ENCODE measurements at places on chromosomes 2 and 18.
A peak's percentile ranks its signal among the peaks of the same experiment; 100 is the strongest.

- no peak for DNase-seq
Measured at GRCh38 chr18:62634458-62634857, 80.9 kb upstream of the PHLPP1 start.

- DNase-seq: no peak
Measured at GRCh38 chr18:23121133-23121532, 14.2 kb upstream of the CABLES1 start.

DNA sequence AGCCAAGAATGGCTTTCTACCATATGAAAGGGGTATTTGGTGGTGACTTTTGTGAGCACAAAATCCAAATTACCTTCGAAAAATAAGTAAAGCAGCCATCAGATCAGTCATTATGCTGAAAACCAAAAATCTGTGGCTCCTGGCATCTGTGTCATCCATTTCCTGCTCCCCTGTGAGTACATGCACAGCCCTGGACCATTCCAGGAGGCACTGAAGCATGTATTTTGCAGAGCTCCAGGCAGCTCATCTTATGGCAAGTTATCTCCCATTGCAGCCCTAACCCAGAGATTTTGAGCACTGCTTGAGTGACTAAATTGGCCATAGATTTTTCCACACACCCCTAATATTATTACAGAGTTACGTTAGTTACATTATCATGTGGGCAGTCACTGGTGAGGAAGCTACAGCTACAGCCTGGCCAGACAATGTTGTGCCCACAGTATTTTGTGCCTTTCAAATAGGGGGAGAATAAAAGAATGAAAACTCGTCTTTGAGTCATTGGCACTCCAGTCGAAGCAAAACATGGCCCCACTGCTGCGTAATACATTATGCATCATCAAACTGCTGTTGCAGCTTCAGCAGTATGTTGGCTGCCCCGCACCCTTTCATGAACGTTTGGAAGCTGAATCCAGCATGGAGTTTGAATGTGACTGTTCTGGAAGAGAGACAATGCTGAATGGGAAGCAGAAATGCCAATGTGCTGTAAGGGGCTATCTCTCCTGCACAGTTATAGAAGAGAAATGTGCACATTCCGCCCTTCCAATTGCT, 702.2 kb downstream of the RNF144A start:
- no peak for DNase-seq

DNA sequence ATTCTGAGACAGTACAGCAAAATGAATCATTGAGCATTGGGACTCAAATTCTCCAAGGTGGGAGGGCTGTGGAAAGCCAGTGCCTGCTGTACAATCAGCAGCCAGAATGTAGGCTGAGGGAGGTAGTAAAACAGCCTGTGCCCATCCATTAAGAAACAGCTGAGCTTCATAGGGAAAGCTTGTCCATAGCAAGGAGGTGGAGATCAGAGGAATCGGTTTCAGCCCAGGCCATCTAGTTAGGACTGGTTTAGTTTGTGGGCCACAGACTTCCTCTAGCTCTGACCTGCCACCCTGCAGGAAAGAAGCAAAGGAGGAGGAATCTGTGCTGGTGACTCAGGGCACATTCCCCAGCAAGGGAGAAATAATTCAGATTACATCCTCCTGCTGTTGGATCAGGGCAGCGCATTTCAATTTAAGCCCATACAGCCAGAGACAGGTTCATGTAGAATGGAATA, 333.4 kb downstream of the SETBP1 start:
- DNase-seq: peak; percentile 45

DNA sequence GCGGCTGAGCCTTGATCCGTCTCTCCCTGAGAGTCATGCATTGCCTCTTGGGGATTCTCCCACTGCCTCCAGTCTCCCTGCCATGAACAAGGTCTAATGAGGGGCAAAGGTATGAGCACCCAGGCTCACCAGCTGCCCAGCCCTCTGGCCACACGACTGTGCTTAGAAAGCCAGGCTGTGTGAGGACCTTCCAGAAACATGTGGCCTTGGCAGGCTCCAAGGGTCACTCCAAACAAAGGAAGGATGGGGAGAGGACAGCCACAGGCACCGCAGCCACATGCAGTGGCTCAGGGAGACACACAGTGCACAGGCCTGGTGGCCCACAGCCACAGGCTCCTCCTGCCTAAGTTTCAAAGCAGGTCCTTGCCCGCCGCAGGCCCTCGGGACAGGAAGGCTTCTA, 35.8 kb downstream of the TGFA start:
- no peak for DNase-seq

DNA sequence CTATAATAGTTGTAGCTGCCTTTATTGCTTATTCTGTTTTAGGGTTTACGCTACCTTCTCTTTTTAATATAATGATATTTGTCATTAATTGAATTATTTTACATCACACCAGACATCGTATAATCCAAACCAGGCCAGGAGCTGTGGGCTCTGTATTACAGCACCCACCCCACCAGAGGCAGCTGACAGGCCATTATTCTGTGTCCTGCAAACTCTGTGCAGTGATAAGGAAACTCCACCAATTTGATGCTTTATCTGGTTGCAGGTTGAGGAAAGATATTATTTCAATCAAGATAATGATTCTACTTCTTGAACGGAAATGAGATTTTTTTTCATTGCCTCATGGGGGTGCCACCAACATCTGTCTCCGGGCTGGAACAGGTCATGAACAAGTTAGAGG, 227.3 kb downstream of the ZBTB7C start:
- DNase-seq: no peak

GRCh38 chr2:88074854-88075292, 7.2 kb downstream of the SMYD1 start:
- peak; percentile 51 for DNase-seq

GRCh38 chr2:232336981-232337720, 41.4 kb upstream of the ALPP start:
- DNase-seq: no peak

GRCh38 chr18:48928787-48929186, 22.0 kb downstream of the SMAD7 start:
- DNase-seq: peak; percentile 85

DNA sequence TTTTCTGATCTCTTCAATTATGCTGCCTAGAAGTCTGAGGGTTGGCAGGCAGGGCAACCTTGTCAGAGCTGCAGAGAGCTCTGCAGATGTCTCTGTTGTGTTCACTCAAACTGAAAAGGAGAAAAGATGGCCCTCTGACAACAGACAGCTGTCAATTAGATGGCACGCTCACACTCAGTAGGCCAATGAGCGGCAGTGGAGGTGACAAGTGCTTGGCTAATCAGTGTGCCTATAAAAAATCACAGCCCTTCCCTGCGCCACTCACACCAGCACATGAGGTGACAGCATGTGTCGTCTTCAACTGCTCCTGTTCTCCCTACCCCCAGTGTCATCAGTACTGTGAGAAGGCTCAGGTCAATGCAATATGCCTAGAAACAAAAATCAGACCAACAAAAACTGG, 203.9 kb downstream of the TCF4 start:
- no peak for DNase-seq

- DNase-seq: no peak
Measured at GRCh38 chr2:8645176-8645831, 36.6 kb upstream of the ID2 start.

DNA sequence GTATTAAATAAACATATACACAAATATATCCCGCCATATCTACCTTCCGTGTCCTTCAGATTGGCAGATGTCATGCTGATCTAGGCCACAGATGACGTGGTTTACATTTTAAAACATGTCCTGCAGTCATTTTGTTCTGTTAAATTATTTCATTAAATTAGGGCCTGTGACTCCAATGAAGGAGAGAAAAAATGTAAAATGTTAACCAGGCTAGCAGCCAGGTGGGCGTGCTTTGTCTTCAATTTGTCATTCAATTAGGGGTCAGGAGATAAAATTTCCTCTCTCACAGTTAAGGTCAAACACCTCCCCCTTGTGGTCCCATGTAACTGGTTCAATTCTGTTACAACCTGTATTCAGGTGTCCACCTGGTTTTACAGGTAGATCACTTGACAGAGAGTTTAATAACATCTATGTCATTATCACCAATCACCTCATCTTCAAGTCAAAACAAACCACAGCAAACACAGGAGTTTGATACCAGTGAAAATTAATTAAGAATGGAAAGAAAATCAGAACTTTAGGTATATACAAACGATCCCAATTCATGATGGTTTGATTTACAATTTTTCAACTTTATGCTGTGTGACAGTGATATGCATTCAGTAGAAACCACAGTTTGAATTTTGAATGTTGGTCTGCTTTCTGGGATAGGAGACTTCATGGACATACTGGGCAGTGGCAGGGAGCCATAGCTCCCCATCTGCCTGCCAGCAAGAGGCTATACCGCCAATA, 339.4 kb downstream of the CMPK2 start:
- DNase-seq: peak; percentile 76

DNA sequence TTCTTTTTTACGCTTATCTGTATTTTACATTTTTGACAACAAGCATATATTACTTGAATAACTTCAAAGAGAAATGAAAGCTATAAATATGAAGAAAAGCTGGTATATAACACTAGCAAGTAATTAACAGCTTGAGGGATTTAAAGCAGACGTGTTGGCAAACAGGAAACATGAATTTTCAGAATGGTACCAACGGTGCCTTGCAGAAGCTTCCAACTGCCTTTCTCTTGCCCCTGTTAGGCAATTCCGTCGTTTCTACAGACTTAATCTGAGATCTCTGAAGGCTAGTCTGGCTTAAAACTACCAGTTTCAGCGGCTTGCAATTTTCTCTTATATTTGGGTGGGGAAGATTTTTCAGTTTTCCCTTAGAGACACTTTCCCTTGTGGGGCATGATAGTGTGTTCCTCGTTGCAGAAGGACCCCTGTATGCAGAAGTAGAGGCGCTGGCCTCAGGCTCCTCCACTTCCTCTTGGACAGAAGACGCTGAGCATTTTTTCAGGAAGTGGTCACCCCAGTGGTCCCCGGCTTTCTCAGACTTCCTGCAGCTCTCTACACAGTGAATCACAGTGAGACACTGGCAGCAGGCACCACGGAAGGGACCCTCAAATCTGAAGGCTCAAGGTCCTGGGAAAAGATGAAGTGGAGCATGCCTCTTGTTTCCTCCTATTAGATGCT, 56.2 kb upstream of the SLC16A14 start:
- DNase-seq: no peak

GRCh38 chr2:1682181-1682440, 62.2 kb downstream of the PXDN start:
- DNase-seq: no peak

DNA sequence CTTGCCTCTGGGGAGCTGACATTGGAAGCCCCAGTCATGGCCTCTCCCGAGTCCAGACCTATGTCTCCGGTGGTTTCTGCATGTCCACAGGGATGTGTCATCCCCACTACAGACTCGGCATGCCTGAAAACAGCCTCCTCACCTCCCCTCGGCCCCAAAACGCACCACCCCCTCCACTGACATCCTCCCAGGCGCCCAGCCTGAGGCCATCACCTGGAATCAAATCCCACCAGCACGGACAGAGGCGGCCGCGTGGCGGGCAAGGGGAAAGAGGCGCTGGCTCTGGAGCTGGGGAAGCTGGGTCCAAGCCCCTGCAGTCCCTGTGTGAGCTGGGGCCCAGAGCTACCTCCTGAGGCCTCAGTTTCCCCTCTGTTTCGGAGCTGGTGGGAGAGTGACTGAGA, 69.9 kb upstream of the SMAD7 start:
- DNase-seq: no peak

DNA sequence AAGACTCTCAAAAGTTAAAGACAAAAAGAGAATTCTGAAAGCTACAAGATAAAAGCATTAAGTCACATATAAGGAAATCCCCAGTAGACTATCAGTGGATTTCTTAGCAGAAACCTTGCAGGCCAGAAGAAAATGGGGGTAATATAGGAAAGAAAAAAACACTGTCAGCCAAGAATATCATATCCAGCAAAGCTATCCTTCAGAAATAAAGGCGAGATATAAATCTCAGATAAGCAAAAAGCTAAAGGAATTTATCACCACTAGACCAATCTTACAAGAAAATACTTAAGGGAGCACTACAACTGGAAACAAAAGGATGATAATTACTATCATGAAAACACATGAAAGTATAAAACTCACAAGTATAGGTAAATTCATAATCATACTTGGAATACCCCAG, 63.1 kb downstream of the USP40 start:
- DNase-seq: peak; percentile 19

- peak; percentile 24 for DNase-seq
Measured at GRCh38 chr2:240930631-240931318, 24.6 kb downstream of the CROCC2 start.

Measured in eye (tissue), 1 donor.